Caki2 (cell line): ENCODE measurements at places on chromosomes 13 and 19. TPM values are rescaled to one million over a fixed set of nuclear protein-coding genes. Genes with fewer than 3 reads are reported as not detected.

GRCh38 chr13:110127986-110128511 is 178.9 kb downstream of the COL4A1 start:
- peak; percentile 38 for DNase-seq

GRCh38 chr13:70189981-70190380 is 81.7 kb upstream of the KLHL1 start:
- DNase-seq: no peak

The CCL25 gene
- total RNA-seq: not detected in 2 replicates

DNA sequence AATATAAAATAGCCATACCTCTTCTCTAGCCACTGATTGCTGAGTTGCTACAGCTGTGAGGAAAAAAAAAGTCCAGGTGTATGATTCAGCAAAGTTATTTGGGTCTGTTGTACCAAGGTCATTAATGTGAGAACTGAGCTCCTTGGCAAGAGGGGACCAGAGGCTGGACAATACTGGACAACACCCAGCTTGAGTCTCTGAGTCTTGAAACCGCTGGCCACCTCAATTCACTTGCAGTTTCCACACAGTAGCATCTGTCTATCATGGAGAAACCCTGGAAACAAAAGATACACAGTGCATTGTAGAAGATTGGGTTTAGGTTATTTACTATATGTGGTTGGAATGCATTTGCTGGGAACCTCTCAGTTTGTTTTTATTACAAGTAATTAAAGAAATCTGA is 60.4 kb downstream of the WDFY2 start:
- peak; percentile 14 for DNase-seq

The ZNF560 gene
- not detected in 2 replicates for total RNA-seq

- DNase-seq: peak; percentile 86
These were observed 10.2 kb downstream of the COLGALT1 start for GRCh38 chr19:17565611-17566010.

- DNase-seq: no peak
These were observed 66.3 kb downstream of the RASA3 start for GRCh38 chr13:114065926-114066774.

GRCh38 chr13:112746044-112746443 is 56.2 kb downstream of the ATP11A start:
- no peak for DNase-seq

DNA sequence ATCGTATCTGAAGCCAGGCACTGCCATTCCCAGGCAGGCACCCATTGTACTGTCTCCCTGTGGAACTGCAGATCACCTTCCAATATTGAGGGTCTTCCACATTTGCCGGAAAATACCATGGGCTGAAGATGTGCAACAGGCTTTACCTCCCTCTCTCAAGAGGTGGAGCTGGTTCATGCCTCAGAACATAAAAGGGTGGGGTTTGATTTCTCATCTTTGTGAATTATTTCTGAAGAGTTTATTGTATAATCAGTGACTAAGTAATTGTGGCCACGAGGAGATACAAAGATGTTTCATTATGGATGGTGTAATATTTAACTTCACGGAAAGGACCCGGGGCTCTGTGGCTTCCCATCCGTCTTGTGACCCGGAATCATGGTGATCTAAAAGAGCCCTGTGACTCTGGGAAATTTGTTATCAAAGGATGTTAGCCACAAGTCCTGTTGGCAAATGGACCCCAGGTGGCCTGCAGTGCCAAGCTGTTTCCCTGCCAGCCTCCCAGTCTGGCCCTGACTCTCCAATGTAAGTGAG is 230.5 kb downstream of the LACC1 start:
- peak; percentile 89 for DNase-seq

DNA sequence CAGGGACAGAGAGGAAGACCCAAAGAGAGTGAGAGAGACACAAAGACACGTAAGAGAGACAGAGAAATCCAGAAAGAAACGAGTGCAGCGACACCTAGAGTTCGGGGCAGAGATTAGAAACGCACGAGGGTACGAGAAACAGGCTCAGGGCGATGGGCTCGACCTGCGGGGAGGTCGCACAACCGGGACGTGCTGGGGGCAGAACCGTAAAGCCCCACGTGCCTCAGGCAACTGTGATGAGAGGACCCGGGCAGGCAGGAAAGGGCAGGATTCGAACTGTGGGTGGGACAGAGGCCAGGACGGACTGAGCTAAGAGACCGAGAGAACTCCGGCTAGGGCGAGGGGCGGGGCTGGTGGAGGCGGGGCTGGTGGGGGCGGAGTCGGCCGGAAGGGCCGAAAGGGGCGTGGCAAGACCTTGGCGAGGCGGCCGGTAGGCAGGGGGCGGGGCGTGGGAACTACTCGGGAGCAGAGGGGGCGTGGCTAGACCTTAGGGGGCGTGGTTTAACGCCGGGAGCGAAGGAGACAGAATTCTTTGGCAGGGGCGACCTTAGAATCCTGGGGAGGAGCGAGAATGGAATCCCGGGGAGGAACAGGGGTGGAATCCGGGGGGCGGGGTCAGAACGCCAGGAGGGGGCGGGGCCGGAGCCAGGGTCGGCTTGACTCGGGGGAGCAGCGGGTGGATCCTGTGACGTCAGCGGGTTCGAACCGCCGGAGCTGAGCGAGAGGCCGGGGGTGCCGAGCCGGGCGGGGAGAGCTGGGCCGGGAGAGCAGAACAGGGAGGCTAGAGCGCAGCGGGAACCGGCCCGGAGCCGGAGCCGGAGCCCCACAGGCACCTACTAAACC is at the start of gene NECTIN2:
Gene NECTIN2 (plus strand): TSS at position 686 of the 843 bp plus-strand sequence. CDS start 229 bp downstream, outside the sequence.
- peak; percentile 96 for DNase-seq

DNA sequence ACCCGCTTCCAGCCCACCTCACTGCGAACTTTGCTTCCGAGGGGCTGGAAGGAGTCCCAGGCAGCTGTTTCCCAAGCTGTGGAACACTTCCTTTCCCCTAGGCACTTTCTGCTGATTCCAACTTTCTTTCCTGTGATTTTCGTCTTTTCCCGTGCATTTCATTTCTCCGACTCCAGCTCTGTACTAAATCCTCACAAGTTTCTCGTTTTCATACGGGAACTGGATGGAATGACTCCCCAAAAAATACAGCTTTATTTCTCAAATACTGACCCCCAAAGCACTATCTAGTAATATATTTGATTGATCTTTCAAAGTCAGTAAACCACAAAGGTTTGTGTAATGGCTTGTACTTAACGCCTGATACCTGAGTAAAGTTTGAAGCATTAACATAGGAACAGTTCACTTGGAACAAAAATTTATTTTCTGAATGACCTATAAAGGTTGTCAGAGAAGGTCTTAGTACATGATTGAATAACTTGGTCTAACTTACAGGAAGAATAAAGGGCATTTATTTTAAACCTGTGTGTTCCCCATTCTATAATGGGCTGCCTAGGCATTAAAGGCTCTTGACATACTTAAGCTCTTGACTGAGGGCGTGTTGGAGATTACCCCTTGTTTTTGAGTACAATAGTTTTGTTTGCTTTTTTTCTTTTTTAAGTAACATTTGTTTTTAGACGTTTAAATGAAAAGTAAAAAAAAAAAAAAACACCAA is 1.3 kb upstream of the PCDH9 start:
- peak; percentile 5 for DNase-seq

GRCh38 chr19:15144046-15144646 is 36.9 kb downstream of the SYDE1 start:
- no peak for DNase-seq

DNA sequence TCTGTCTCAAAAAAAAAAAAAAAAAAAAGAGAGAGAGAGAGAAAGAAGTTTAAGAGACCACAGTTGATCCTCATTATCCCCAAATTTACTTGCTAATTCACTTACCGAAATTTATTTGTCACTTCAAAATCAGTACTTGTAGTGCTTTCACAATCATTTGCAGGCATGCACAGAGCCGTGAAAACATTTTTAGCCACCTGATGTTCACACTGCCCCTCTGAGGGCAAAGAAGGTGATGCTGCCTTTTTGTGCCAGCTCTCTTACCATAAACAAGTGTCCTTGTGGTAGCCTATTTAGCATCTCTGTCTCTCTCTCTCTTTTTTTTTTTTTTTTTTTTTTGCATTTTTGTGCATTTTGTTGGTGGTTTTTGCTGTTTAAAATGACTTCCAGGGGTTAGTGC is 24.1 kb upstream of the CASP14 start:
- no peak for DNase-seq

GRCh38 chr13:51001335-51001734 is 91.7 kb downstream of the RNASEH2B start:
- DNase-seq: no peak

DNA sequence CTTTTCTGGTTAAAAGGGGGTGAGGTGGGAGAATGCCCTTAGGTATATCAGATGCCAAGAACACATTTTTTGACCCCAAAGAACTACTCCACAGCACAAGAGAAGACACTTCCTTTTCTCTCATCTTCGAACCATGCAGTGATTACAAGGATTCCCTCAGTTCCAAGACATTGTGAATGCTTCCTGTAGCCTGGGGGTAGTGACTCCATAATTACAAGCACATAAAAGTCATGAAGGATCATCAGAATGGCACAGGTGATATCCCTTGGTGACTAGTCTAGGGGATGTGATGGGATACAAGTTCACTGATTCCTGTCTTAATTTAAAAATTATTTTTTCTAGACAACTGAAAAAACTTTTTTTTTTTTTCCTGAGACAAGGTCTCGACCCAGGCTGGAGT is 78.0 kb downstream of the ZC3H13 start:
- no peak for DNase-seq

- DNase-seq: no peak
These were observed 2.5 kb downstream of the MIER2 start for GRCh38 chr19:342128-342455.

The ELL gene
- 8.4 and 26.0 TPM in 2 replicates for total RNA-seq

DNA sequence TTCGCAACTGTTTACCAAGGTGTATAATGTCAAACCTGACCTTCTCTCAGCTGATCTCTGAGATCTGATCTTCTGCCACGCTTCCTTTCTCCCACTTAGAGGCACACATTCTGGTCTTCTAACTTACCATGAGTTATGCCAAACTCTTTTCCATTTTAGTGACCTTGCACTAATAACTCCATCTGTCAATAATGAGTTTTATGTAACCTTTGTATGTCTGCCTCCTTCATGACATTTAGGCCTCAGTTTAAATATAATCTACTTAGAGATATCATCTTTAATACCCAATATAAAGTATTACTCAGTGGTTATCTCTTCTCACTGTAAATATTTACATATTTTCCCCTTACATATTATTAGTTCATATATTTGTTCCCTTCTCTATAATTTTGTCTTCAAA is 827.5 kb upstream of the PCDH20 start:
- no peak for DNase-seq

DNA sequence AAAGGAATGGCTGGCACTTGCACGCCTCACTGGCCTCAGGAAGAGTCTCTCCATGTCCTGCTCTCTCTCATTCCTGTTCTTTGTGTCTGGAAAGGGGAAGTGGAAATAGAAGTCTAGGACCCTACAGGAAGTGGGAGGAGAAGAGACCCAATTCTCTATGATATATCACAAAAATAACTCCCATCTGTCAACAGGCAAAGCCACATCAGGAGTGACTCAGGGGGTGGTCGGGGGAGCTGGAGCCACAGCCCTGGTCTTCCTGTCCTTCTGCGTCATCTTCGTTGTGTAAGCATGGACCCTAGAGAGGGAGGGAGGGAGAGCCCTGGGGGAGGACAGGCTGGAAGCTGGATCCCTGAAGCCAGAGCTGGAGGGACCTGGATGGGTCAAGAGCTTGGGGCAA is 3.0 kb downstream of the SIGLEC9 start:
- no peak for DNase-seq

- no peak for DNase-seq
These were observed 31.7 kb downstream of the WASF3 start for GRCh38 chr13:26589226-26589625.

GRCh38 chr13:39892721-39893685 is 237.5 kb downstream of the COG6 start:
- no peak for DNase-seq

DNA sequence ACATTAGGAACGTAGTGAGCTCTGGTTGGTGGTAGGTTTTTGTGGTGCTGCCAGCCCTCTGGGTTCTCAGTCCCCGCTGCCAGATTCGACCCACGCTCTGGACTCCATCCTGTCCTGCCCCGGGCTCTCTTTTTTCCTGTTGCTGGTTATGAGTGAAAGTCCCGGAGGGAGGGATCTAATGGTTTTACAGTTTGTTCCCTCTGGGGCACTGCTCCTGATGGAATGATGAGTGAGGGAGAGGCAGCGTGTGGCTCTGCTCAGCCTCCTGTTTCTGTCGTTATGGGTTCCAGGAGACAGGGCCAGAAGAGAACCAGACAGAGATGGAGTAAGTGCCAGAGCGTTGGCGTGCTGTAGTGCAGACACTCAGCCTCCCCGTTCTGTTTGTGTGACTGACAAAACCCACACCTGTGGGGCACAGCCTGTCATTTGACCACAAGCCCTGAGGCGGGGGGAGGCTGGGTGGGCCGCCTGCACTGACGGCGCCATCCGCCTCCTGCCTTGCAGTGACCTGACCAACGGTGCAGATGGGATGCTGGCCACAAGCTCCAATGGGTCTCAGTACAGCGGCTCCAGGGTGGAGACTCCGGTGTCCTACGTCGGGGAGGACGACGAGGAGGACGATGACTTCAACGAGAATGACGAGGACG is 18.3 kb downstream of the ATP4B start:
- no peak for DNase-seq

GRCh38 chr19:35293808-35294207 is 1.8 kb downstream of the MAG start:
- no peak for DNase-seq

GRCh38 chr13:35961461-35962220 is 169.5 kb downstream of the DCLK1 start:
- no peak for DNase-seq

DNA sequence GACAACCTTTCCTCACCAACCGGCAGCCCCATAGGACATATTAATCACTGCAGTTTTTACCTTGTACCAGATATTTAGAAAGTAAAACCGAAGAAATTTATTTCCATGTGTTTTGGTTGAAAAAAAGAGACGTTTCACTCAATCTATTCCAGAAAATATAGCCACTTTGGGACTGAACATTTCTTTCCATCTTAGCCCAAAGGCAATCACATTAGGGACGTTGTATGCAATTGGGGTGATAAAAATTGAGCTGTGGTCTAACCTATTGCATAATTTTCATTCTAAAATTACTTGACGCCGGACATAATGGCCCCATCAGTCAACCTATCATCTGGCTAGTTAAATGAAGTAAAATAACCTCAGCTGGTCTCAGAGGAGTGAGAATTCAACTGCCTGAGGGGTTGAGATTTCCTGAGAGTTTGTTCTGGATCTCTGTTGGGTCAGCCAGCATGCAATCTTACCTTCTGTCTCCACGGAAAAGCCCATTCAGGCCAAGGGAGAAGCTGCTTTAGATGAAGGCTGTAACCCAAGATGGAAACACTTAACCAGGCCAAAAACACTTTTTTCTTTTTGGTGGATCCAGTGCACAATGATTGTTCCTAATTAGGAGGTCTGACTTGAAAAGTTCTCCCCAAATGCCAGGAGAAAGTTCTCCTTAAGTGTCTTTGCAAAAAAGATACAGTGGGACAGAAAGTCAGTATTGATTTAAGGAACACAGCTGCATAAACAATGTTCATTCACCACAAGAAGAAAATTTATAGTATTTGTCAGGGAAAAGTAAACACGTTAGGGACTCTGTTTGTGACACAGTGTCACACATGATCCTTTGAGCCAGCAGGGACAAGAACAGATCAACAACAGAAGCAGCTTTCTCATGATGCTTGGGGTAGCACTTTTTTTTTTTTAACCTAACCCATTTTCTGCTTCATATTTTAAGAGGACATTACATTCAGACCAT is 34.1 kb downstream of the DLEU7 start:
- no peak for DNase-seq

The TIMM13 gene
- 31.9 and 50.6 TPM in 2 replicates for total RNA-seq
